ENCODE measurements at places on chromosomes 6 and 20.
A peak's percentile ranks its signal among the peaks of the same experiment; 100 is the strongest.

- no peak for DNase-seq
Observed at GRCh38 chr20:48761874-48762273, 65.9 kb downstream of the PREX1 start.

DNA sequence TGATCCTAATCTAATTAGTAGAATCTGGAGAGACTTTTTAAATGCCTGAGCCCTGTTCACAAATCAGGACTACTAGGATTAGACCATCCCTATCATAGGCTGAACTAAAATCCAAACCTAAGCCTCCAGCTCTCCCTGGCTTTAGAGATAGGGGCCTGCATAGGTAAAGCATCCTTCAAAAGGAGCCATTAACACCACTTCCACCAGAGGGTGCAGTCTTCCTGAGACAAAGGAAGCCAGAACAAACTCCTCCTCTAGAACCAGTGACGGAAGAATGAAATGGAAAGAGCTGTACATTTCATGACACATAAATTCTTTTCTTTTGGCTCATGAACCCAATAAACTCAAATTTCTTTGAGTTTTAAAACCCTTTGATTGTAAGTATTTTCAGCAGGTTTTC lies 291.2 kb upstream of the ADGRB3 start:
- DNase-seq: no peak

DNA sequence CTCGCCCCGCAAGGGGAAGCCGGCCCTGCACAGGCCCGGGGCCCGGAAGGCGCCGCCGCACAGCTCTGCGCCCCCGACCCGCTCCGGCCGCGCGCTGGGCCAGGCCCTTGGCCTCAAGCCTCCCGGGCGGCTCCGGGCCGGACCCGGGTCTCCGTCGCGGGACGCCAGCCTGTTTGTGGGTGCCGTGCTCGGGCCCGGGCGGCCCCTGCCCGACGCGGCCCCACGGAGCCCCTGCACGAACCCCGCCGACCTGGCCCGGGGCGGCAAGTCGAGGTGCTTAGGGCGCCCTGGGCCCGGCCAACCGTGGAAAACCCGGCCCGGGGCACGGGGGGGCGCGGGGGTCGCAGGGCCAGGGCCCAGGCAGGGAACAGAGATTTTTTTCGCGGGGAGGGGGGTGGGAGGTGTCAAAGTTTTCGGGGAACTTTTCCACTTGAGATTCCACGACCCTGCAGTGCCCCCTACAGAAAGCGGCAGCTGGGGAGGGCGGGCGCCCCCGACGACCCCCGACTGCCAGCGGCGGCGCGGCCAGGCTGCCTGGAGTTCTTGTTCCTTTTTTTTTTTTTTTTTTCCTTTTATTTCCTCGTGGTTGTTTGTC lies 805 bp upstream of the STX16 start:
- DNase-seq: no peak

GRCh38 chr6:68973066-68973465 lies 338.0 kb downstream of the ADGRB3 start:
- DNase-seq: no peak

DNA sequence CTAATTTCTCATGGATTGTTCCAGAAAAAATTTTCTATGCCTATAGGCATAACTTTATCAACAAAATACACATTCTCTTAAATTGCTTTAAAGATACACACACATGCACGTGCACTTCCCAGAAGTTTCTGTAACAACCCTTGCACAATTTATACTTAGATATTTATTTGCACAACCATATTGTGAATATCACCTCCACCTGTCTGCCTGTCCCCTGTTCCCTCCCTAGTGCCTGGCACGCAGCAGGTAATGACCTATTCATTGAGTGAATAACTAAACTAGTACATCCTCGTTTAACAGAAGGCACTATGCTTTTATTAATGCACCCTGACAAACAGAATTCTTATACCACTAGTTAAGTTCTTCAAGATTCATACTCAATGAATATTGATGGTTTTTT lies 198.9 kb downstream of the BCAS1 start:
- no peak for DNase-seq

GRCh38 chr20:328027-328974 lies 2.9 kb downstream of the SOX12 start:
- DNase-seq: no peak

DNA sequence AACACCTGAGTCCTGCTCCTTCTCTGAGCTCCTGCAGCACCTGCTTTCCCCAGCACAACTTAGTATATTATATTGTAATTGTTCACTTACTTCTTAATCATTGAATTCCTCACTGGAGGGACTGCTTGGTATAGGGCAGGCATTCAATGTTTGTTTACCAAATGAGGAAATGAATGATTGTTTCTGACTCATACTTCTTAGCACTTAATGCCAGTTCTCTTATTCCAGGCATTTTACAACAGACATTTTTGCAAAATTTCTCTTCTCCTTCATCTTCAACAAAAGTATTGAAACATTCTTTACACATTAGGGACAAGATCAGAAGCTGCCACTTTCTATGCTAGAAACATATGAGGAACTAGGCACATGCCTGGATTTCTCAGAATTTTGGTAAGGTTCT lies 119.4 kb downstream of the TBX18 start:
- DNase-seq: no peak

- DNase-seq: no peak
Observed at GRCh38 chr20:50229156-50229607, 38.6 kb downstream of the CEBPB start.

- no peak for DNase-seq
Observed at GRCh38 chr6:153207006-153207405, 75.9 kb upstream of the RGS17 start.

GRCh38 chr6:5081182-5081581 lies 4.0 kb upstream of the PPP1R3G start:
- no peak for DNase-seq

DNA sequence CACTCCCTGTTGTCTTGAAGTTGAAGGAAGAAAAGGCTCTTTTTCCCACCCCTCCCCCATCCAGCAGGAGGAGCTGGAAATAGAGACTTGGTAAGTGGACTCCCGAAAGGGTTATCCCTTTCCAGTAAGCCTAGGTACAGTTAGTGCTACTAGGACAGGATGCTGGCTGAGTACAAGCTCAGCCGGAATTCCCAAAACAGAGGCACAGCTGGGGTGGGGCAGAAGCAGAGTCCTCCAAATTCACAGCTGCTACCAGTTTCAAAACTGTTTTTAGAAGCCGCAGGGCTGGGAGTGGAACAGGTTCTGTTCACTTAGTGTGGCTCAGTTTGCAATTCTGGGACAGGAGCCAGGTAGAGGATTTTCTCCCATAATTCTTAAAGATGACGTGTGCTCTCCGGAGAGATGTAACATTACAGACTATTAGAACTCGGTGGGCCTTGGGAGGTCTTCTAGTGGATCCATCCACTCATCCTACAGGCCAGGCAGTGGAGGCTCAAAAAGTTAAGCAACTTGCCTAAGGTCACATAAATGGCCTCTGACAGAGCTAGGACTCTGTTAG lies 19.0 kb upstream of the UTRN start:
- no peak for DNase-seq

- no peak for DNase-seq
Observed at GRCh38 chr6:71533939-71534379, 245.3 kb downstream of the OGFRL1 start.

DNA sequence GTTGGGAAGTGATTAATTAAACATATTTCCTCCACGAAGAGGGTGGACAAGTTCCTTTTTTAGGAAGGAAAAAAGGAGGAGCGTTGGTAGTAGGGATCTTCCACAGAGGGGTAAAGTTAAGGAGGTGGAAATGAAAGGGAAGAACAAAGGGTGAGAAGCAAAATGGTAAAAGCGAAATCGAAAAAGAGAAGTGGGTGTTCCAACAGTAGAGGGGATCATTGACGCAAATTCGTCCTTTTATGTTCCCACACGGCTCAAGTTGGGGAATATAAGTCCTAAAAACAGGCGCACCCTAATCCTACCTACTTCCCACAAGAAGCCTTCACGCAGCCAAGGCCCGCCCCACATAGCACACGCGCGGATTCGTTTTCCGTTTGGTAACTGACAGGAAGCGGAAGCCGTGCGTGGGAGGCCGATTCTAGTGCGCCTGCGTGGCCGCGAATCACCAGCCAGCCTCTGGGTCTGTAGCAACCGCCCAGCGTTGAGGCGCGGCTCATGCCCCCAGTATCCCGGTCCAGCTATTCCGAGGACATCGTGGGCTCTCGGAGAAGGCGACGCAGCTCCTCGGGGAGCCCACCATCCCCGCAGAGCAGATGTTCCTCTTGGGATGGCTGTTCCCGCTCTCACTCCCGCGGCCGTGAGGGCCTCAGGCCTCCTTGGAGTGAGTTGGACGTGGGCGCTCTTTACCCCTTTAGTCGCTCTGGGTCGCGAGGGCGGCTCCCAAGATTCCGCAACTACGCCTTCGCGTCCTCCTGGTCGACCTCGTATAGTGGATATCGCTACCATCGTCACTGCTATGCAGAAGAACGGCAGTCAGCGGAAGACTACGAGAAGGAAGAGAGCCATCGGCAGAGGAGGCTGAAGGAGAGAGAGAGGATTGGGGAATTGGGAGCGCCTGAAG lies at the start of gene NKAPL:
TSS of gene NKAPL (plus strand) at position 421 of the 901 bp plus-strand sequence. CDS start at position 496, 75 bp downstream.
- peak; percentile 78 for DNase-seq

DNA sequence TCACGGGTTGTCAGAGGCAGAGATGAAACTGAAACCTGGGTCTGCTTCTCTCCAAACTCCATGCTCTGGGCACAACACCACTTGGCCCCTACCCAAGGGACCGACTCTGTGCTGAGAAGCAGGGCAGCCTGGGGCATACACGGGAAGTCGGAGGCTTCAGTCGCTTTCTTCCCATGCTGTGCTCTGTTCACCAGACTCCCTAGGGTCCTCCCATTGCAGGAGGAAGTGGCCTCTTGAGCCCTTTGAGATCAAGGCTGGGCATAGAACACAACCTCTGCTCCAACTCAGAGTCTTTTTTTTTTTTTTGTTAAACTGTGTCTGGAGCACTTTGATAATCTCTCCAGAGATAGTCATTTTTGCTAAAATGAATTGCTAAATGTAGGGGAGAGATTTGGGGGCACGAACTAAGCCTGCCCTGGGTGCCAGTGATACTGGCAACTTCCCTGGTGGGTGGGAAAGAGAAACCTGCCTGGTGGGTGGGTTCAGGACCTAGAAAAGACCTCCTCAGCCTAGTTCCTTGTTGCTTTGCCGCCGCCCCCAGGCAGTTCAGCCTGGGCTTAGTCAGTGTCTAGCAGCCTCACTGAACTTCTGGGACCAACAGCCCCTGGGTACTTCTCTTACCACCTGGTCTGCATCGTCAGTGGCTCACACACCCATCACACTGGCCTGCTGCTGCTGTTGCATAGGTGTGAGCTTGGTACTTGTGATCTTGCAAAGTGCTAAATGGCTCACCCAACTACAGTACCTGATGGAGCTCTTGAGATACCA lies 62.0 kb downstream of the PPP1R14C start:
- no peak for DNase-seq

GRCh38 chr20:57781901-57782300 lies 72.1 kb upstream of the PMEPA1 start:
- no peak for DNase-seq

DNA sequence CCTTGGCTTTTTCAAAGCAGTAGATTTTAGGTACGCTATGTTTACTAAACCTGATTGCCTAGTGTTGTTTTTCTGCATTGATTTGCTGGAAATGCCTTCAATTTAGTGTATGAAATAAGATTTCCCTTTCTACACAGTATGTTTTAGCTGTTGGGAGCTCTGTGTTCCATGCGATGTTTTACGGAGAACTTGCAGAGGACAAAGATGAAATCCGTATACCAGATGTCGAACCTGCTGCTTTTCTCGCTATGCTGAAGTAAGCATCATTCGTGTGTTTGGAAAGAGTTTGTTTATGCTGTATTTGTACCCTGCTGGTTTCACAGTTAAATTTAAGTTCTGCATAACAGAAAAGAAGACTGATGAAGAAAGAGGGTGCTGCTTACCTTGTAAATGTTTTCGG lies 1.9 kb downstream of the BTBD3 start:
- DNase-seq: no peak

- DNase-seq: no peak
Observed at GRCh38 chr20:58277578-58278472, 31.7 kb upstream of the RAB22A start.

GRCh38 chr20:20089018-20089417 lies 36.7 kb downstream of the CFAP61 start:
- DNase-seq: no peak

GRCh38 chr20:11852189-11852588 lies 65.5 kb upstream of the BTBD3 start:
- DNase-seq: no peak

DNA sequence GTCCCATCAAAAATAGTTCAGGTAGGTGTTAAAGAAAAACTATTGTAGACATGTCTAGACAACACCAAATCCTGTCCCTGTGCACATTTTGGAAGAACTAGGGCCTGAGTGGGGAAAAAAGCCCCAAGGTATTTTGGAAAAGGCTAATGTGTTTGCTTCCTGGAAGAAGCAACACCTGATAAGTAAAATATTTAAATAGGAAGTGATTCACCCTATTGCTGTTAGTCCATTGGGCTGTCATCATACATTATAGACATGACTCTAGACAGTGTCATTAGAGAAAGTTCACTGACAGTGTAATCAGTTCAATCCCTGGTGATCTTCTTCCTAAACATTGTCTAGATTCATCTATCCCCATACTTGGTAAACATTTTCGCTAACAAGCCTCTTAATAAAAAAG lies 465.3 kb downstream of the CBLN4 start:
- DNase-seq: no peak

- DNase-seq: peak; percentile 56
Observed at GRCh38 chr20:51500936-51501335, 41.6 kb downstream of the NFATC2 start.

Data from CD4-positive, alpha-beta T cell treated with Interleukin-15 for 1 hour (primary cell).